ENCODE measurements at places on chromosomes 7 and 10.

- no peak for DNase-seq
These were observed 2.8 kb downstream of the TDRD1 start for GRCh38 chr10:114181971-114182370.

DNA sequence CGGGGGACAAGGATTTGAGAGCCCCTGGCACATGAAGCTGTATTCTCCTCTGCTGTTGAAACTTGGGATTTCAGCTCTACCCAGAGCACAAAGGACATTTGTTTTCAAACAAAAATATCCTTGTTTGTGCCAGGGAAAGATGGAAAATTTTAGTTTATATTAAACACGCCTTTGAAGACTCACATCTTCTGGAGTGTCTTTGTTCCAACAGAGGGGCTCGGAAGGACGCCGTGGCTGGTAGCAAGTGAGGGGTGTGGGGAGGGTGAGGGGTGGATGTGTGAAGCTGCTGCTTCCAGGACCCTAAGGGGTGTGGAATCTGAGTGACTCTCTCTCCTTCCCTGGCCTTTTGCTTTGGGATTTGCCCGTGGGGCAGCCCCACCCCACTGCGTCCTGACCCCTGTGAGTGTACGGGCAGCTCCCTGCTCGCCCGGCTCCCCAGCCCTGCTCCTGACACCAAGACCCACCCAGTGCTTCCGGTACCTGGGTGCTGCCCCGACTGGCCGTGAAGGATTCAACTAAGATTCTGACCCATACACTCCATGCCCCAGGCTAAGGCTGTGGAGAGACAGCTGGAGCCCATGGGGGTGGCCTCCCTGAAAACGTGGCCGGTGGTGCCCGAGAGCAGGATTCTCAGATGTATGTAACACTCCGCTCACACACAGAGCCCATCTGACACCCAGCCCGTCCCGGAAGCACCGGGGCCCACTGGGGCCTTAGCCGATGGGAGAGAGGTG lies 59.6 kb downstream of the ZRANB1 start:
- DNase-seq, result no peak

DNA sequence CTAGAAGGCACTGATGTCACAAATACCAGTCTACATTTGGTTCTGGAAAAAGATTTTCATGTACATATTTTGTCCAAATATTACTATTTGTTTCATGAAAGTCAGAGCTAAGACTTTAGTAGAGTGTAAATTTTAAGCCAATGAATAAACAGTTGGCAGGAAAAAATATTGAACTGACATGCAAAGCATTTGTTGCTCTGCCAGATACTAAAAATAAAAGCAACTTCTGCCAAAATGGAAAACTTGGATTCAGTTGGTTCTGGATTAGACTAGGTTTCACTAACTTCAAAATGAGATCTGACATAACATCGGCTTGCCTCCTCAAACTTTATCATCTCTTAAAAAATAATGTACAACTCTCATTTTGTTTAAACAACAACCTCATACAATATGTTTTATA lies 34.9 kb downstream of the FAM204A start:
- peak; percentile 8 for DNase-seq

- DNase-seq, result no peak
These were observed 575.0 kb upstream of the LRRTM3 start for GRCh38 chr10:66350622-66351399.

DNA sequence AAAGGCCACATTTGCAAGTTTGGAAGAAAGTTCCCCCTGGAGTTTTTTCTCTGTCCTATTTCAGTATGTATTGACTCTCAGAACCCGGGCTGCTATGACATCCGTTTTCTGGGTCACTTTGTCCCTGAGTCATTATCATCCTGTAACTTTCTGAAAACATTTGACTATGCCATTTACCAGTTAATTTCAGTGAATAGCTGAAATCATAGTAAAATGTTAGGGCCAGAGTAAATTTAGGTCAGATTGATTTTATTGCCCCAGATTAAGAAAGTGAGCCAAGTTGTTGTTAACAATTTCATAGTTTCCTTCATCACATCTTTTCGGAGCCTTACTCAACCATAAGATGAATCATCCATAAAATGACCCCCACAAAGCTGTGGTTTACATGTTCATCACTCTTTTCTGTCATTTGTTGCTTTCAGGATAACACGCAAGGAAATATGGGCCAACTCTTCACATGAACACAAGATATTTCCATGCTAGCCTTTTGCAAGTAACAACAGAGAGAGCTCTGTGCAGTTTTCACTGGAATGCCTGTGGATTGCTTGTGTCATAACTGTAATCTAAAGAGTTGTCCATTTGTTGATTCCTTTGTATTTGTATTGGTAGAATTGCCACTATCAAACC lies 3.9 kb upstream of the MACC1 start:
- no peak for DNase-seq

GRCh38 chr10:11687357-11687771 lies 54.8 kb upstream of the ECHDC3 start:
- no peak for DNase-seq

DNA sequence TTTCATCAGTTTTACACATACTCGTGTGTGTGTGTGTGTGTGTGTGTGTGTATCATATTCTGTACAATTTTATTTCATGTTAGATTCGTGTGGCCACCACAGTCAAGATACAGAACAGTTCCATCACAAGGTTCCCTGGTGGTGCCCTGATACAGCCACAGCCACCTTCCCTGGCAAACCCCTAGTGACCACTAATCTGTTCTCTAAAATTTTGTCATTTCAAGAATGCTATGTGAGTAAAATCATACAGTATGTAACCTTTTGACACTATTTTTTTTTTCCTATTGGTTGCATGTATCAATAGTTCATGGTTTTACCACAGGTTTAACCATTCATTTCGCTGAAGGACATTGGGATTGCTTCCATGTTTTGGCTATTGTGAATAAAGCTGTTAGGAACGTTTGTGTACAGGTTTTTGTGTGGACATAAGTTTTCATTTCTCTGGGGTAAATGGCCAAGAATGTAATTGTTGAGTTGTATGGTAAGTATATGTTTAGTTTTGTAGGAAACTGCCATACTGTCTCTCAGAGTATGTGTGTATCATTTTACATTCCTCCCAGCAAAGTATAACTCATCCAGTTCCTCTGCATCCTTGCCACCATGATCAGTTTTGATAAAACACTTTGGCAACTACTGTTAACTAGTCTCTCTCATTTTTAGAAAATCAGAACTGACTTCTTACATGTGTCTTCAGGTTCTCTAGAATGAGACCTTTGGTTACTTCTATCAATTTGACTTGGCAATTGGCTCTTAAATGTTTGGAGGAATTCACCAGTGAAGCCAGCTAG lies 20.6 kb downstream of the KLHDC10 start:
- DNase-seq, result no peak

DNA sequence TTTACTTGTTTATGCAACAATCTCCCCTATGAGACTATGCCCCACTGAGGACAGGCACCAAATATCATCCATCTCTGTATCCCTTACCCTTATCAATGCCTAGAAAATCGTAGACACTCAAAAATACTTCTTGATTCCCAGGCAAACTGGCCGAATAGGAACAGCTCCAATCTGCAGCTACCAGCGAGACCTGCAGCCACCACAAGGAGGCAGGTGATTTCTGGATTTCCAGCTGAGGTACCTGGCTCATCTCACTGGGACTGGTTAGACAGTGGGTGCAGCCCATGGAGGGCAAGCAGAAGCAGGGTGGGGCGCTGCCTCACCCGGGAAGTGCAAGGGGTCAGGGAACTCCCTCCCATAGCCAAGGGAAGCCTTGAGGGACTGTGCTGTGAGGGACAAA lies 10.8 kb upstream of the PPP1R3C start:
- DNase-seq, result no peak

- peak; percentile 90 for DNase-seq
These were observed 7.9 kb upstream of the XPNPEP1 start for GRCh38 chr10:109931163-109931562.

GRCh38 chr7:155998328-155998691 lies 186.0 kb upstream of the SHH start:
- no peak for DNase-seq

DNA sequence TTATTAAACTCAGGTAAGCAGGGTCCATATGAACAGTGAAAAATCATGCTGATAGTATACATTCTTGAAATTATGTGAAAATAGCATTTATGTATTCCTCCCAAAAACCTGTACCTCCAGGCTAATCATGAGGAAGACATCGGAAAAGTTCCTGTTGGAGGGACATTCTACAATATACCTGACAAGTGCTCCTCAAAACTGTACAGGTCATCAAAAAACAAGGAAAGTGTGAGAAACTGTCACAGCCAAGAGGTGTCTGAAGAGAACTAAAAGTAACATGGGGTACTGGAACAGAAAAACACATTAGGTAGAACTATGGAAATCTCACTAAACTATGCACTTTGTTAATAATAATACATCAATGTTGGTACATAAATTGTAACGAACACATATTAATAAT lies 326.7 kb downstream of the CRPPA start:
- DNase-seq, result no peak

- peak; percentile 29 for DNase-seq
These were observed 2.3 kb downstream of the IGF2BP3 start for GRCh38 chr7:23467806-23468525.

DNA sequence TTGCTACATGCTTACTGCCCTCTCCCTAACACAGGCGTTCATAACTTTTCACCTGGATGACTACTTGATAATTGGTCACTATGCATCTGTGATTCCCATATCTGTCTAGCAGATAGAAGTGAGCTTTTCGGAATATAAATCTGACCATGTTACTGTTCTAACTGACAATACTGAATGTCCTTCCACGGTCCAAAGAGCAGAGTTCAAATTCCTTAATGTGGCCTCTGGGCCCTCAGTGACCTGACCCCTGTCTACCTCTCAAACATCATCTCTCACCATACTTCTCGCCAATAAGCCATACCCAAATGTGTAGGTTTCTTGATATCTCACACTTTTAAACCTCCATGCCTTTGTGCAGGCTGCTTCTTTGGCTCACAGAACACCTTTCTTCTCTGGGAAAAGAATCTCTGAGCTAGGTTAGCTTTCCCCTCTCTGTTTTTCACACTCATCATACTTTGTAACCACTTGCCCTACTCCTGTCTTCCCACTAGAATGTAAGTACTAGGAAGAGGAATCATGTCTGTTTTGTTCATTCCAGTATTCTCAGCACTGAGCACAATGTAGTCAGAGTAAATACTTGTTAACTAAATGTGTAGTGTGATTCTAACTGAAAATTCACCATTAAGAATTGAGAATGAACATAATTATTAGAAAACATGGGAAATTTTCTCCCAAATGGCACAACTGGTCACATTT lies 39.2 kb upstream of the LRRC17 start:
- no peak for DNase-seq

GRCh38 chr7:145875267-145875666 lies 241.3 kb upstream of the CNTNAP2 start:
- DNase-seq, result no peak

- DNase-seq, result no peak
These were observed 44.9 kb upstream of the FAM3C start for GRCh38 chr7:121440857-121441503.

GRCh38 chr7:106346678-106347217 lies 62.0 kb upstream of the NAMPT start:
- DNase-seq, result no peak

DNA sequence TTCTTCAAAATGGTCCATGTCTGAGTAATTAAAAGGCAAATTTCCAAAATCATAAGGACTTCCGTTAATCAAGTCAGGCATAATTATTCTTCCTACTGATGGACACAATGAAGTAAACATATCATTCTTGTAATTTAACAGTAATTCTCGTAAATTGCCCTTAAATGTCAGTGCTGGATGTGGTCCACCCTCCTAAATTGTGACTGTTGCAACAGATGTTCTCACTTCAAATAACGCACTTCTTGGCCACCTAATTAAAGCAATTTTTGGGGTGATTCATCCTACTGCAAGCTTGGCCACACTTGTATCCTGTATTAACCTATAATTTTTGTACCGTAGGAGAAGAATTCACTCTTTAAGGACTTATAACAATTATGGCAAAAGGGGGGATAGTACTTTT lies 1.9 kb downstream of the COL1A2 start:
- no peak for DNase-seq

DNA sequence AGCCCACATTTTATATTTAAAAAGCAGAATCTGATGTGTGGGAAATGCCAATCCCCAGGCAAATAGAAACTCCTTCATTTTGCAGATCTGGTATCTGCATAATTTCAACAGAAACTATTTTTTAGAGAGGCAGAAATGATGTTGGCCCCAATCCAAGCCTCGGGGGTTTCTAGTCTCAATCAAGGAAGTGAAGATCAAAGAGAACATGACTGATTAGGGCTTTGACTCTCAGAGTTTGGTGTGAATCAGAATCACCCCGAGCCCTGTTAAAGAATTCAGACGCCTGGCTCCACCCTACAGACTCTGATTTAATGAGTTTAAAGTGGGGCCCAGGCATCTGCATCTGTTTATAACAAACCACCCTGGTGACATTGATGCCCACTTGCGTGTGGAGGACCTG lies 36.7 kb upstream of the UBE2H start:
- no peak for DNase-seq

GRCh38 chr7:103855671-103856070 lies 133.8 kb downstream of the RELN start:
- DNase-seq, result no peak

DNA sequence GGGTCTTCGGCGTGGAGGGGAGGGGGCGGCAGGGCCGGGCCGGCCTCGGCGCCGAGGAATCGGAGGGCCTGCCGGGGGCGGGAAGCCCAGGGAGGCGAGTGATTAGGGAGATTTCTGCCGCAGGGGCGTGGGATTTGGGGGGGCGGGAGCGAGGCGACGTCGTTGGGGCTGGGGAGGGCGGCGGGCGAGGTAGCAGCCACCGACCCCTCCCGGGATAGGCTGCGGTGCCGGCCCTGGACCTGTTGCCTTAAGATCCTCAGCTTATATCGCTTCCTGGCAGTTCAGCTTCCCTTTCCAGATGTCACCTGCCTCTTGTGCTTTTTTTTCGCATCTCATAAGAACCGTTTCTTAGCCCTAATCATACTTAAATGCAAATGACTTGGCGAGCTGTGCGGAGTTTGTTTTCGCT lies 655 bp downstream of the LMTK2 start:
- DNase-seq, result no peak

DNA sequence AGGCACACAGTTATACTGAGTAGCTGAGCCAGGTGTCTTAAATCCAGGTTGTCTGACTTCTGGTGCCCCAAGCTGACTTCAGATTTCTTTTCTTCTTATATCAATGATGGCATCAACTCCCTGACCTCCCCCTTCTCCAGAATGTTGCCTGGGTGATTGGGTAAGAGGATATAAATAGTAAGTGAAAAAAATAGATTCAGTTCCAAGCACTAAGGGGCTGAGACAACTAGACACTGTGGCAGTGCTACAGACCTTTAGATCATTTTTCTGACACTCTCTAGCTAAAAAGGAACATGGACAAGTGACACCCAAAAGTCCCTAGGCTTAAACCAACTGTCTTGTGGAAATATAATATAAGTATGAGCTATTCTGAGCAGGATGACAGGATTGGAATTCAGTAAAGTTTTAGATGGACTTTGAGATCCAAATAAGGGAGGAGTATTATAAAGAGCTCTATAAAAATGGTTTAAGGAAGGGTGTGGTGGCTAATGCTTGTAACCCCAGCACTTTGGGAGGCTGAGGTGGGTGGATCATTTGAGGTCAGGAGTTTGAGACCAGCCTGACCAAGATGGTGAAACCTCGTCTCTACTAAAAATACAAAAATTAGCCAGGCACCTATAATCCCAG lies 589.1 kb upstream of the GALNT17 start:
- DNase-seq, result no peak

GRCh38 chr7:71133856-71134255 lies 1.9 kb downstream of the GALNT17 start:
- DNase-seq, result peak; percentile 13
